Effector memory CD4-positive, alpha-beta T cell (primary cell): ENCODE measurements at places on chromosomes 3 and 15.

- no peak for DNase-seq
Measured at GRCh38 chr15:78740904-78741274, 70.4 kb downstream of the ADAMTS7 start.

- DNase-seq = no peak
Measured at GRCh38 chr15:99507016-99507503, 58.7 kb upstream of the MEF2A start.

GRCh38 chr3:48016301-48016973, at the start of gene MAP4:
Gene MAP4 (minus strand): TSS chr3:48016416. CDS start chr3:47998860, 17,556 bp downstream.
- DNase-seq = no peak

- DNase-seq = no peak
Measured at GRCh38 chr15:74893627-74894026, 3.8 kb downstream of the MPI start.

- DNase-seq = peak; percentile 29
Measured at GRCh38 chr15:101320501-101321052, 25.5 kb upstream of the SNRPA1 start.

DNA sequence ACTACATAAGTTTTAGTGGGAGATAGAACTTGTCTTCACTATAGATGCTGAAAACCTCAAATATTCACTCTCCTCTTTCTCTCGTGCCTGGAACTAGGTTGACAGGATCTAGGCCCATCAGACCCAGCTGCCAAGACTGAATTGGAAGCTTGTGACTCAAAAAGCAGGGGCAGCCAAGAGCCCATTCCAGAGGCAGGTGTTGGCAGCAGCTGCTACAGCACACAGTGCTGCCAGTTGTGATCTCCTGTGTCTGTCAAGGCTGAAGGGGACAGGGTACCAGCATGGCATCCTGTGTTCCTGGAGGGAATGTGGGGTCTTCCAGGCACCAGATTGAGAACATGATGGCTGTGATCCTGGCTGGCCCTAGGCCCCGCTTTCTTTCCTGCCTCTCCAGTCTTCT, 92.5 kb upstream of the MB21D2 start:
- no peak for DNase-seq

DNA sequence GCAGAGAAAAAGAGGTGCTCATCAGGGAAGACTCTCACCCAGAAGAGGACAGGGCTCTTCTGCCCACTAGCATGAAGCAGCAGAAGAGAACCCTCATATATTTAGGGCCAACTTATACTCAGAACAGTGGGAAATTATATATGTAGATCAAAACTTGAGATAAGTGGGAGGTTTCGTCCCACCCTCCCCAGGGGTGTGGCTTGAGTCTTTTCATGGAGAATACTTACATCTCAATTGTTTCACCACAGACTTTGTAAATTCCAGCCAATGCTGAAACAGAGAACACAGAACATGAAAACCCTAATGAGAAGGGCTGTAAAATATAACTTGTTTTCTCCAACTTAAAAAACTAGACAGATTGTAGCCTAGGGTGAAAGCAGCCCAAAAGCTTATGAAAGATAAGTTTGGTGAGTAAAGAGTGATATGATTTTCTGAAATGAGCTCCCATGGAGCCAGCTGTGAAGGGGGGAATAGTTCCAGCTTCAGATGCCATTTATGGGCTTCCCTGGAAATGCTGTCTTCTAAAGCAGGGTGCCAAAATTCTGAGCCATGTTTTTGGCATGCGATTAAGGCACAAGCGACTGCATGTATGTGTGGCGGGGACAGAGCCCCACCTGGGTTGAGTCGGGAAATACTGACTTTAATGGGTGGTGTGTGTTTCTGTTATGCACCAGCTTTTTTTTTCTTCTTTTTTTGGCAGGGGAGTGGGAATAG, 92.9 kb downstream of the WDR76 start:
- no peak for DNase-seq

DNA sequence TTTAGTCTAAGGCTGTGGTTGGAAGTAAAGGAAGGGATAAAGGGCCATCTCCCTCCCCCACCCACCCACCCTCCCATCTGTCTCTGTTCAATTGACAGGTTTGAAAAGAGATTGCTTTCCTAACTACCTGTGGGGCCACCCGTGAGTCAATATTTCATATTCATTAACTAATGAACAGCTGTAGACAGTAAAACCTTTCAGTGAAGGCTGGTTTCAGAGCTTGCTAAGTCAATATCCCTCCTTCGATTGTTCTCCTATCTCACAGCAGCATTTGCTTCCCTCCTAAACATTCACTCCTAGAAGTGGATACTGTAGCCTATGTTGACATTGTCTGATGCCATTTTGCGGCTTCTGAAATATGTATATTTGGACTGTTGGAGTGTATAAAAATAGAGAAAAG, 85.9 kb upstream of the SYNPR start:
- DNase-seq = no peak

GRCh38 chr3:52403955-52404354, 40.9 kb downstream of the SEMA3G start:
- no peak for DNase-seq

GRCh38 chr3:191263365-191263764, 64.3 kb downstream of the OSTN start:
- DNase-seq = no peak

DNA sequence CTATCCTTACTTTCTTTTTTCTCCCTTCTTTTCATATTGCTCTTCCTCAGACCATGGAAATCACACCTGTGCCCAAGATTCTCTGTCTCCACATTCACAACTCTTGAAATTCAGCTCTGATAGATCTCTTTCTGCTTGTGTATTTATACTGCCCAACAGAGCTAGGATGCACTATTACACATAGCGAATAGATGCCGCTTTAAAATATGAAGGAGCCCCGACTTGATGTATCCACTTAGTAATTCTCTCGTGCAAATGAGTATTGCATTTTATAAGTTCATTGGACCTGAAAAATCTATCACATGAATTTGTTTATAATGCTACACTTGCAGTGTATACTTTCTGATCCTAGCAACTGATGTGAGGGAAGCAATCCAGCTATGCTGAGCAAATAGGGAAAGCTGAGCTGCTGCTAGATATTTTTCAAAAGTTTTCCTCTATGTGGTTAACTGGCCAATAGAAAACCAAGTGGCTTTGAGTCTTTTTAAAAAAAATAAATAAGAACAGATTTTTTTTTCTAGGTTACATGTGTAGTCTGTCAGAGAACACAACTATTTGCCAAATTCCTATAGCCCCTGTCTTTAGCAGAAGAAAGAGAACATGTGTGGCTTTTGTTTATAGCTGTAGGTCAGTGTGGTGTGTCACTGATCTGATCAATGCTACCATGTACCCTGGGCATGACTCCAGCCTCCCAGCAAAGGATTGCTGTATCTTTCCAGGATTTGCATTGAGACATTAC, 64.3 kb upstream of the LEKR1 start:
- DNase-seq = no peak
